Fibroblast of skin of back (primary cell): ENCODE measurements at places on chromosomes 6 and 20.

- DNase-seq = no peak
Observed at GRCh38 chr6:8391934-8392333, 43.4 kb downstream of the SLC35B3 start.

GRCh38 chr6:160714731-160715316 lies 12.8 kb downstream of the PLG start:
- peak; percentile 90 for DNase-seq

GRCh38 chr20:7399114-7399513 lies 541.1 kb downstream of the HAO1 start:
- no peak for DNase-seq

DNA sequence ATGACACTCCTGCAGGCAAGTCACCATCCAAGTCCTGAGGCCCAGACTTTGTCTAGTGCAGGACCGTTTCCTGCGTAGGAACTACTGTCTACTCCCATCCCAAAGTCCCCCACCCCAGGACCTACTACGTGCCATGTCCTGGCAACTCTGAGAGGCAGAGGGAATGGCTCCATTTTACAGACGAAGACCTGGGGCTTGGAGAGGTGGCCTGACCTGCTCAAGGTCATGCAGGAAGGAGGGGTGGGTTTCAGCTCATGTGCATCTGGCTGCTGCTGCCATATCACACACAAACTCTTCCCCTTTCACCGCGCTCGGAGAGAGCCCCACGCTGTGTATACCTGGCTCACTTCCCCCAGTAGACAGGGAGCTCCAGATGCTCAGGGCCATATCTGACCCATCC lies 1.2 kb upstream of the NOL4L start:
- DNase-seq = no peak

GRCh38 chr20:46232539-46232938 lies 75.8 kb downstream of the CDH22 start:
- no peak for DNase-seq

- no peak for DNase-seq
Observed at GRCh38 chr6:36313649-36313936, 23.1 kb downstream of the BNIP5 start.

DNA sequence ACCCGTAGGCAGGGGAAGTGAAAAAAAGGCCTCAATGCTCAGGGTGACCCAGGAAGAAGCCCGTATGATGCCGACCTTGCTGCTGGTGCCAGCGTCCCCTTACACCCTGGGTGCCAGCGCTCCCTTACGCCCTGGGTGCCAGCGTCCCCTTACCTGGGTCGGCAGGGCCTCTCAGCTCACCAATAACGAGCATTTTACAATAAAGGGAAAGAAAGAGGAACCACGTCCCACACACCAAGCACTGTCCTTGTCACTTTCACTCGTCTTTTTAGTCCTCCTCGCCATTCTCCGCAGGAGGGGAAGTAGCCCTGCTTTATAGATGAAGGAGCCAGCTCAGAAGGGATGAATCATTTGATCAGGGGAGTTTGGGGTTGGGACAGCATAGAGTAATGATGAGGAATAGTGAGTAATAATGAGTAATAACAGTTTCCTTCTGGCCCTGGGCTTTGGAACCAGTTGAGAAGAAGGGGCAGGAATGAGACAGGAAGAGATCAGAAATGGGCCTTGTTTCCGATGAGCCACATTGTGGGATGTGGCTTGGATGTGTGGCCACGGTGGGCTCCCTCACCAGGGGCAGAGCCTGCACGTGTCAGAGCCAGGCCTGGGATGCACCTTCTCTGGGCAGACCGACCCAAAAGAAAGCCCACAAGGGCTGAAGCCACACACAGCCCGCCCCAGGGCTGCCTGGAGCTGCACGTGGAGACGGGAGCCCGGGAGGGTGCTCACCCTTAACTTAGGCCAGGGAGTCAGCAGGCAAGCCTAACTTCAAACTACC lies 75.7 kb downstream of the SYNJ2 start:
- DNase-seq = peak; percentile 99

GRCh38 chr20:38126146-38126921 lies 38.7 kb downstream of the TGM2 start:
- no peak for DNase-seq

DNA sequence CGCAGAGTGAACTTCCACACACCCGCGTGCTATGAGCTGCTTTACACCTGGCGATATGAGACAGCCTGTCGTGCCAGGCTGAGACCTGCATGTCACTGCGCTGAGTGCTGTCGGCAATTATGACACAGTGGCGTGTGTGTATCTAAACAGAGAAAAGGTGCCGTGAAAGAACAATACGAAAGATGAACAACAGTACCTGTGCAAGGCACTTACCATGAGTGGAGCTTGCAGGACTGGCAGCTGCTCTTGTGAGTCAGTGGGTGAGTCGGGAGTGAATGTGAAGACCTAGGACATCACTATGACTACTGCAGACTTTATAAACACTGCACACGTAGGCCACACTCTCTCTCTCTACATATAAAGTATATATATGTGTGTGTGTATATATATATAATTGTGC lies 68.5 kb upstream of the DUSP22 start:
- peak; percentile 50 for DNase-seq

DNA sequence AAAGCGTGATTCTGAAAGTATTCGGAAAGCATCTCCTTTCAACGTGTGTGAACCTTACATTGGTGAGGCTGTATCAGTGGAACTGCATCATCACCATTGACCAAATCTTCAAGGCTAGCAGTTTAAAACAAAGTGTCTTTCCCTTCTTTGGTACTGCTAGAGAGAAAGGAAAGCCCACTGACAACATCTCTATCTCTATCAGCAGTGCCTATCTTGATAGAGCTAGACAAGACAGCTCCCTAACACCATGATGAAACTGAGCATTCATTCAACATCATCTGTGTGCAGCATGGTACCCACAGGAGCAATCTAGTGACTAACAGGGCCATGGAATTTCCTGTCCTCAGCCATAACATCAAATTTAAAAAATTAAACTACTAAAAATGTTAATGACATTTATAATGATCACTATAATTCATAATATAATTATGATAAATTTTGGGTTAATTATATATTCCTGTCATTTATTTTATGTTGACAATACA lies 31.5 kb upstream of the EDN1 start:
- DNase-seq = peak; percentile 38

DNA sequence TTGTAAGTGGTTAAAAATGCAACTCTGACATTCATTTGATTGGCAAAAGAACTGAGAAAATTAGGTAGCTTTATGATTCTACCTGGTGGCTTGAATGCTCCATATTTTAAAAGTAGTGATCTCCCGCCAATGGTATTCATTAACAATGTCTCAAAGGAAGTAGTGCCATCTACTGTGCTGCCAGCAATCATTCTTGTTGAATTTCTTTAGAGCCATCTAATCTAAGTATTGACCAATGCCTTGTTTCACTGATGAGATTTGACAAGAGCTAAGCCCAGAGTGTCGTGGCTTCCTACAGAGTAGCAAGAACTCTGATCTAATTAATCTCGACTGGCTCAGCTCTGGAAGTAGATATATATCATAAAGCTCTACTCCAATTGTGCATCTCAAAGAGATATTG lies 696.7 kb downstream of the C6orf118 start:
- no peak for DNase-seq

DNA sequence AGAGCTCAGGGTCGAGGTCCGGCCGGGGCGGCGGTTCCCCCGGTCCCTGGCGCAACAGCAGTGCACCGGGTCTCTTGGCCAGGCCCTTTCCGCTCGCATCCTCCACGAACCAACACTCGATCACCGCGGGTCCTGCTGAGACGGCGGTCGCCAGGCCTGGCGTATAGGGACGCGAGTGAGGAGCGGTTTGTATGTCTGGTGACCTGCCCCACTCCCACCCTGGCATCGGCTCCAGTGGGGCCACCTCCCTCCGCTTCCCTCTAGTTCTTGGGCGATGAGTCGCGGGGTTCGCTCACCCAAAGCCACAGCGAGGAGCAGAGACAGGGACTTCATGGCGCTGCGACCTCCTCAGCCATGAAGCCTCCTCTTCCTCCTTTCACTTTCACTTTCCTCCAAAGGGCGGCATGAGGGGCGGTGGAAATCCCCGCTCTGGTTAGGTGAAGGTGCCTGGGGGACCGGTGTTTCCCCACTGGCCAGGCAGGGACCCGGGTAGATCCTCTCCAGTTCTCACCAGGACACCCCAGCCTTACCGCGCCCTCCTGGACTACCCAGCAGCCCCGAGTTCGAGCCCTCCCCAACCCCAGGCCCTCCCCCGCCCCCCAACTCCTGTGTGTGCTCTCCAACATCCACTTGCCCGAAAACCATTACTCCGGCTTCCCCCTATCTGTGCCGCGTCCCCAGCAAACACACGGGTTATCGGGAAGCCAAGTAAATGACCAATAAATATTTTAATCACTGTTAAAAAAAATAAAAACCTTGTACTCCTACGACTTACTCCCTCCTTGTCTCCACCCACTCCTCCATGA lies at the start of gene TAPBP:
Gene TAPBP (minus strand): TSS at position 370 of the 806 bp plus-strand sequence. CDS start 37 bp downstream, at position 333.
- peak; percentile 64 for DNase-seq

GRCh38 chr20:60001108-60001507 lies 42.9 kb downstream of the CDH26 start:
- DNase-seq = peak; percentile 5

- no peak for DNase-seq
Observed at GRCh38 chr20:57482148-57482547, 42.8 kb downstream of the CTCFL start.

- DNase-seq = no peak
Observed at GRCh38 chr6:85107701-85108100, 342.2 kb upstream of the NT5E start.

DNA sequence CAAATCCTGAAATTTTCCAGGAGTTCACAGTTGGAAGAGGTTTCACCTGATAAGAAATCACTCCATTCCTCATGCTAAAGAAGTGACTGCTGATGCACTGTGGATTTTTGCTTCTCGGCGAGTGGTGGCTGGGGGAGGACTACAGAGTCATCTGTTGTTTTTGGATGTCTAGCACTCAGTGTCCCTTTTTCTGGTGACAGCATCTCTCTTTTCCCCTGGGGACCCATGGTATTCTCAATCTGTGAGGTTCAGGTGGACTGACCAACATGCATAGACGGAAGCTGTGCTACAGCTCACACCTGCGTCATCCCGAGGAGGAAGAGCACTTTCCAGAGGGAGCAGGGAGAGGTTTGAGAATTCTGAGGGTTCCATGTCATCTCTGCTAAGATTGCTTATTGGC lies 42.7 kb upstream of the ZNF831 start:
- DNase-seq = no peak

GRCh38 chr6:2797564-2798031 lies 32.4 kb downstream of the WRNIP1 start:
- no peak for DNase-seq

DNA sequence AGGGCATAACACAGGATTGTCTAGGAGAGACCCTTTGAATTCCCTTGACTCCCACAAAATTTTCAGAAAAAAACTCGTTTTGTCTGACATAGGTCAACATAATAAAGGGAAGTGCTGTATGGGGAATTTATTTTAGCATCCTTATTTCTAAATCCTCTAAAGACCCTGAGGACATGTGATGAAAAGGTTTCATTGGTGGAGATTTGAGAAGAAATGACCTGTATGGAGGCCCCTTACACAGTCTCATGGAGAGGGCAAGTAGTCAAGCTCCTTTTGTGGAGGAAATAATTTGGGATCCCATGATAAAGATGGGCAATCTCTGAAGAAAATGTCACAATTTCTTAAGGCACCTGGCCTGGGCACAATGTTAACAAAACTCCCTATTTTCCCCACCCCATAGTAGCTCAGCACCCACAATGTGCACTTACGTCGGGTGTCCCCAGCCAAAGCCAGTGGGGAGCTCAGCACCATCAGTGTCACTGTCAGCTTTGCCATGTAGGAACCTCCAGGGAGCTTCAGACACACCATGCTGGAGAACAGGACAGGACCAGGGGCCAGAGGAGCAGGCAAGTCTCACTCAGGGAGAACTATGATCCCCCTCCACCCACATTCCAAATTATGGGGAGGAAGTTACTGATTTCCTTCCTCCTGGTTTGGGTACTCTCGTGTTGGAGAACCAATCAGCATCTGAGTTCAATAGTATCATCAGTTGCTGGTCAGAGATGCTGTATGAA lies at the start of gene HLA-DRB5:
Gene HLA-DRB5 (minus strand): TSS at position 591 of the 734 bp plus-strand sequence. CDS start 63 bp downstream, at position 528.
- DNase-seq = no peak

DNA sequence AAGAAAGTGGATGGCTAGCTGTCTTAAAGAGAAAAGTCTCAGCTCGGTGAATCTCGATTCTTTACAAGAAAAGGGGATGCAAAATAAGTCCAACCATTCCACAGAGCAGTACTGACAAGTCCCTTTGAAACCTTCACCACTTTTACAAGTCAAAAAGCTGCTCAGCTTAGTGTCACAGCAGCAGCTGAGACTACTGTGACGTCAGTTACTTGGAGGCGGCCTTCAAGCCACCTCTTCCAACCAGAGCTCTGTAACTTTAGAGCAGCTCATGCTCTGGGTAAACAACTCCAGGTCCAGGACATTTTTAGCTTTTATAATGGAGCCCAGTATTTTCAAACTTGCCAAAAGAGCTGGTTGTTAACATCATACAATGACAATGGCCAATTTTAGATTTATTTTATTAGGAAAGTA lies at the start of gene KIAA0408:
Gene KIAA0408 (minus strand): TSS at position 159 of the 411 bp plus-strand sequence. CDS start 5,408 bp downstream, outside the sequence.
- DNase-seq = peak; percentile 65

GRCh38 chr6:13765570-13765969 lies 48.8 kb downstream of the MCUR1 start:
- DNase-seq = peak; percentile 41

GRCh38 chr6:25229671-25230321 lies 49.4 kb upstream of the CARMIL1 start:
- peak; percentile 87 for DNase-seq

- DNase-seq = no peak
Observed at GRCh38 chr6:139823808-139824126, 449.3 kb upstream of the CITED2 start.

- peak; percentile 73 for DNase-seq
Observed at GRCh38 chr6:42166444-42167141, 6.6 kb upstream of the GUCA1A start.

DNA sequence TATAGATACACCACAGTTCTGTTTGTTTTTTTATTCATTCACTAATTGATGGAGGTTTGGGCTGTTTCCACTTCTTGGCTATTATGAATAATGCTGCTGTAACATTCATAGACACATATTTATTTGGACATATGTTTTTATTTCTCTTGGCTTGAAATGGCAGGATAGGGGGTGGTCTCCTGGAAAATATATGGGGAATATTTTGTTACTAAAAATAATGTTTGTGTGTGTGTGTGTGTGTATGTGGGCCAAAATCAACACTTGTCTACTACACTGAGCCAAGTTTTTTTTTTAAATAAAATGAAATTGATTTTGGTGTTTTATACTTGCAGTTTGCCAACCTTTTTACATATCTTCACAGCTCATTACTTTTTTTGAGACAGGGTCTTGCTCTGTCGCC lies 264.4 kb upstream of the SULF2 start:
- no peak for DNase-seq

DNA sequence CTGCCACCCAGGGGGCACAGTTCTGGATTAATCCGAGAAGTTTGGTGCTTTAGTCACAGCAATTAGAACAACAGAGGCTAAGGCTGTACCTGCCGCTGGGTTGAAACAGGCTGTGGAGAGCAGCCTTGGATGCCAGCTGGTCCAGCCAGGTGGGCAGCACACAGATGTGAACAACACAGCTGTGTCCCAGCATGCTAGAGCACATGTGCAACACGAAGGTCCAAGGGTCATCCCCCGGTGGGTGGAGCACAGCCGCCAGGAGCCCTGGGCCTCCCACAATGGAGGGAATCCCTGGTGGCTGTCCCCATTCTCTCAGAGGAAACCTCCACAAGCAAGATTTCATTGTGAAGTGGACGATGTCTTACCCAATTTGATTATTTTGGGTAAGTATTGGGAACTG lies 99.2 kb upstream of the SYNDIG1 start:
- DNase-seq = no peak
